ENCODE measurements at places on chromosomes 6 and 20. TPM values are rescaled to one million over a fixed set of nuclear protein-coding genes. Genes with fewer than 3 reads are reported as not detected.

Gene DYNLT2
- total RNA-seq = 2.9 TPM

DNA sequence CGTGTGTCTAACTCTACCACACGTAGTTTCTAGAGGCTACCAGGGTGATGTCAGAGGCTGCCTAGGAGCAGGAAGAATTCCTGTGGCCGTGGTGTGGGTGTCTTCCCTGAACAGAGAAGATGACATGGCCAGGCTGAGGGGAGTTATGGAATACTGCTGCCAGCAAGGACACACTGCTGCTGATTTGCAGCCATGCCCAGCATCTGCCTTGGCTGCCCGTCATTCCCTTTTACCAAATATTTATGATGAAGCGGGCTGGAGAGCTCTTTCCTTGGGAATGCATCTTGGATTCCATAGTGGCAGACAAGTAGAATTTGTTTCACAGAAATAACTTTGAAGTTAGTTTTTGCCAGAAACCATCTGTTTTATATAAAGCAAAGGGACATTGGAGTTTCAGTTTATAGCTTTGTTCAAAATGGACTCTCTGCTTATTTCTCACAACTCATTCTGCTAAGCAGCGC, 80.8 kb upstream of the VSTM2L start:
- no peak for DNase-seq

Gene BTN2A1
- total RNA-seq = 29.7 TPM

Gene EPM2A
- 18.0 TPM for total RNA-seq

DNA sequence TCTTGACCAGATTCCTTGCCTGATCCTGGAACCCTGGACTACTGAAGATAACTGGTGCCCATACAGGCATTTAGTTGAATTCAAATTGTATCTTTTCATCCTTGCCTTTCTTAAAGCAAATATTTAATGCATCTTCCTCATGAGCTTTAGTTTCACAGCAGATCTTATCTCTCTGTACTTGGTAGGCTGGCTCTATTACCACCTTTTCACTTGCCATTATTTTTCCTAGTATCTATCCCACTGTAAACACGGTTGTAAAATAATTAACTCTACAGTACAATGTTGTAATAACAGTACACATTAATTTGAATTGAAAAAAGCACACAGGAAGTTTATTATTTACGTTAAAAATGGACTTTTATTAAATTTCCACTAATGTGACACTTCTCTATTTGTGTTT, 1286.9 kb downstream of the GRIK2 start:
- no peak for DNase-seq

Gene SLC32A1
- not detected for total RNA-seq

Gene CYP24A1
- not detected for total RNA-seq

DNA sequence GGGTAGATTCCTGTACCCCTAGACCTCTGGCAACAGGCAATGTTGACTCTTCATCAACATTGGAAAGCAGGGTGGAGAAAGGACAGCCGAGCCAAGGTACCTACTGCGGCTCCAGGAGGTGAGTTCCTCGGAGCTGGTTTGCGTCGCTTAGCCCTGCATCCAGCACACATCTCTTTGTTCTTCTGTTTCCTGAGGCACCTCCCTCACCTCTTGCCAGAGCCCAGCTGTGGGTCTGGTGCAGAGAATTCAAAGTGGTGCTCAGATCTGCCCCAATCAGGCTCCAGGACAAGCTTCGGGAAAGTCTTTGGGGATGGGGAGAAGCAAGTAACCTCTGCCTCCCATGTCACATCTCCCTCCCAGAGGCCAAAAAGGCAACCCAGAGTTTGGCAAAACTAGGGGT, 2.2 kb downstream of the KCNG1 start:
- no peak for DNase-seq

DNA sequence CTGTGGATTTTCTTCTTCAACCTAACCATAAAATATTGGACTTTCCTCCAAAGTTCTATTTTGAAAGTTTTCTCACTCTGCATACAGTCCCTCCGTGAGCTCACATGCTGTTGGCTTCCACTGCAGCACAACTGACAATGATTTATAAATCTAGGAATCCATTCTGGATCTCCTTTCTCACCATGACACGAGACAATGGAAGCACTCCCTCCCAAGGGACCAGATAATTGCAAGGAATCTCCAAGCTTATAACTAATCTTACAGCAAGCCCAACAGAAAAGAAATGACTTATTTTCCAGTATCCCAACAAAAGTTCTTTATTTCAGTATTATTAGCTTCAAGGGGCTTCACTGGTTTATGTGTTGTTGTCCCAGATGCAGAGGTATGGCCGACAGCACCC, 729.0 kb downstream of the RFPL4B start:
- DNase-seq = no peak

DNA sequence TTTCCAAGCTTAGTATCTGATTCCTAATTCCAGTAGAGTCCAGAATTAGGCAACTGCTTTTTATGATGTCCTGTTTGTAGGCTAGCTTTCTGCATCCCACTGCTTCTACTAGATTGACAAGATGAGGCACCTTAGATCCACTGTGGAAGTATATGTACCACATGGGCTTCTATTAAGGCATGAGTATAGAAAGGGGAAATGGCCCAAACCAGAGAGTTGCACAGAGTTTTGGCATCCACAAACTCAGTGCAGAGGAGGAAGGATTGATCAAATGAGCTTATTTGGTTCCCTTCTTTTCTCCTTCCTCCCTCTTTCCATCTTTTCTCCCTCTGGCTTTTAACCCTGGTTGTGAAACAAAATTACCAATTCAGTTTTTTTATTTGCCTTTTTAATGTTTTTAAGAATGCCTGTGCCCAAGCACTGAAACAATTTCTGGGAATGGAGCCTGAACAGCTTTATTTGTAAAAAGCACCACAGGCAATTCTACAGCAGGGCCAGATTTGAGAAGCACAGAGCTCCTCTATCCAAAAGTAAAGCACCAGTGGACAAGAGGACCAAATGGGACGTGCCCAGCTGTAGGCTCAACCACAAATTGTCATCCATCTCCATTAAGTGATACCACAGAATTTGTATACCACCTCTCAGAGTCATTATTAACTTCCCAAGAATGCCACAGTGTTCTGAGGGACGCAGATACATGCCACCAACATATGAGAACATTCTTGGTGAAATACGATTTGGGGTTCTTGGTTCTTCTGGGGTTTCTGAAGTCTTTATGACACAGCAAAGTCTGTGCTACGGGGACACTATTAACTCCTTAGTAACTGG, 969.1 kb downstream of the KIF16B start:
- no peak for DNase-seq

- DNase-seq = peak; percentile 5
Measured at GRCh38 chr6:143449714-143450452, 612 bp downstream of the ADAT2 start.

GRCh38 chr6:4153514-4153985, 18.2 kb upstream of the ECI2 start:
- DNase-seq = no peak

DNA sequence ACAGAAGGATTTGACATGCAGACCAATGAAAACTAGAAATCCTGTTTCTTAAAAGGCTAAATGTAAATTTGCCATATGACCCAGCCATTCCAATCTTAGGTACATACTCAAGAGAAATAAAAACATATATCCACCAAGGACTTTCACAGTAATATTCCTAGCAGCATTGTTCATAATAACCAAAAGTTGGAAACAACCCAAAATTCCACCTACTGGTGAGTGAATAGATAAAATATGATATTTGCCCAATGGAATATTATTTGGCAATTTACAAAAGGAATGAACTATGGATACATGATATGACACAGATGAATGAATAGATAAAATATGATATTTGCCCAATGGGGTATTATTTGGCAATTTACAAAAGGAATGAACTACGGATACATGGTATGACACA, 22.7 kb downstream of the MTCL3 start:
- no peak for DNase-seq

Gene NFKBIL1
- 8.7 TPM for total RNA-seq

DNA sequence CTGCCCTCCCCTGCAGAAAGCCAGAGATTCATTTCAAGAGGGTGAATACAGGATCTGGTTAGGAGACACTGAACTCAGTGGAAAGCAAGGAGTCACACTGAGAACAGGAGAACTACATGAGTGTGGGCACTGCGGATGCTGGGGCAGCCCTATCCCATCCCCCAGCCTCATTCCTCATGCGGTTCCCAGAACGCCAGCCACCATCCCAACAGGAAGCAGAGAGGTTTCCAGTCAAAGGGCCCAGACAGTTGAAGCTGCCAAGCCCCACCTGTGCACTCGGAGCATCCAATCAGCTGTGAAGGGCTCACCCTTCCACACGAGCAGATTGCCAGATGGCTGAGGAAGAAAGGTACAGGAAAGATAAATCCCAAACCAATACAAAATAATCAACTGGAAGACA, 50.7 kb upstream of the PRND start:
- DNase-seq = no peak

- no peak for DNase-seq
Measured at GRCh38 chr6:1365686-1366085, 23.7 kb upstream of the FOXF2 start.

GRCh38 chr6:140711019-140711613, 1336.7 kb upstream of the CITED2 start:
- DNase-seq = no peak

DNA sequence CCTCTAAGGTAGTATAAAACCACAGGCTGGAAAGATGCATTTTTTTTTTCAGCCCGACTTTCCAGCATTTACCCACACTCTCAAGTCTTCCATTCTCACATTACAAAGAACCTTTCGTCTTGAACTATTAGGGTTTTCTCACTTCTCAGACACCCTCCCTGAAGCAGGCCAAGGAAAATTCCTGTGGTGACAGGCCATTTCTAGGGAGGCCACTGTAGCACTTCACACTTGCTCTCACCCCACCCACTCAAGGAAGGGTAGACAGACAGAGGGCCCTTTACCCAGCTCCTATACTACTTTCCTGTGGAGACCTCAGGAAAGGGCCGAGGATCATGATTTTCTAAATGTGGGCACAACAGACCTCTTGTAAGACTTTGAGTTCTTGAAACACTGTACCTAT, 27.7 kb downstream of the KCNS1 start:
- no peak for DNase-seq

DNA sequence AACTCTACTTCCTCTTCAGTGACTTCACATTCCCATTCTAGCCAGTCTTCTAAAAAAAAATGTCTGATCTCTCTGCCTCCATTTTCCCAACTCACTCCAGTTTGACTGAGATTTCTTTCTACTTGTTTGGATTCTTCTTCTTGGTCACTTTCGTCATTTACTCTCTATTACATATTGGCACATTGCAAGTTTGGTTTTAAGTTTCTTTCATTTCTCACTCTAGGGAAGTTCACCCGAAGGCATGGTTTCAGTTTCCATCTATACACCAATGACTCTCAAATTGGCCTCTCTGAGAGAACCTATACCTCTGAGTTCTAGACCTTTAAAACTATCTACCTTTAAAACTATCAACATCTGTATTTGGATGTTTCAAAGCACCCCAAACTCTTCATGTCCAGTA, 51.3 kb downstream of the CD109 start:
- no peak for DNase-seq

Gene BTNL2
- not detected for total RNA-seq

- no peak for DNase-seq
Measured at GRCh38 chr6:20044883-20045282, 167.4 kb downstream of the MBOAT1 start.

Gene ARFGEF2
- 33.5 TPM for total RNA-seq

DNA sequence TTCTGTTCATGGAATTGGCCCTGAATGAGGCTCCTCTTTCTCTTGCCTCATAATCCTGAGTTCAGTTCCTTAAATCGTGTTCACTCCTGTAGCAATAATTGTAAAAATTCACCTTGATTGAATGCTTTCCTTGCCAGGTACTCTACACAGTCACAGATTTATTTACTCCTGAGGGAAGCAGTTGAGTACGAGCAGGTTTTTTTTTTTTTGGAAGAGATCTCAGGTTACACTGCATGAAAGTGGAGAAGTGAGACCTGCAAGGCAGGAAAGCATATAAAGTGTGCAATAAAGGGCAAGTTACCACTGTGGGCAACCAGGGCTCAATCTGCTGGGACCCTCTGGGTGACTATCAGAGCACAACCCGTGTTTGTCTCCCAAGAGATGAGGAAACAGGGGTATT, 93.0 kb upstream of the DOK5 start:
- DNase-seq = no peak

Gene RHAG
- total RNA-seq = not detected

DNA sequence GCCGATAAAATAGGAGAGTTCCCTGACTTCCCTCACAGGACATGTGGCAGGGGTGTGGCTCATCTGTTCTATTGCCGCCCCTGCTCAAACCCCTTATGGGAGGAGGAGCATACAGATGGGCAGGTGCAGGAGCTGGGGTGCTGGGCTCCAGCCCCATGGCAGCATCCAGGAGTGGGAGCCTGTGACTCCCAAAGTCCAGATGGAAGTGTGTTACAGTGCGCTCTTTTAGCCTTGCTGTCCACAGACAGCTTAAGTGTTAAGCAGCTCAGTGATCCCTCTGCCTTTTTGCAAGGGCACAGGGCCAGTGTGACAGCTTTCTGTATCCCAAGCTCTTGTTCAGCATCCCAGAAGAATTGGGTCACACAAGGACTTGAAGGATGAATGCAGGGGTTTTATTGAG, 212.3 kb upstream of the MYLIP start:
- DNase-seq = no peak

DNA sequence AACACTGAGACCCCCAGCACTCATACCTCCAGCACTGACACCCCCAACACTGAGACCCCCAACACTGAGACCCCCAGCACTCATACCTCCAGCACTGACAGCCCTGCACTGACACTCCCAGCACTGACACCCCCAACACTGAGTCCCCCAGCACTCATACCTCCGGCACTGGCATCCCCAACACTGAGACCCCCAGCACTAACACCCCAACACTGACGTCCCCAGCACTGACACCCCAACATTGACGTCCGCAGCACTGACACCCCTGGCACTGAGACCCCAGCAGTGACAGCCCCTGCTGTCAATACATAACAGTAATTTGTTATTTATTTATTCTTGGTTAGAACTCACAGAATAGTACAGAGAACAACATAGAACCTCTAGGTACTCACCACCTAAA, 58.0 kb downstream of the ERMARD start:
- no peak for DNase-seq

GRCh38 chr20:38423541-38423940, 11.6 kb downstream of the SNHG17 start:
- no peak for DNase-seq

DNA sequence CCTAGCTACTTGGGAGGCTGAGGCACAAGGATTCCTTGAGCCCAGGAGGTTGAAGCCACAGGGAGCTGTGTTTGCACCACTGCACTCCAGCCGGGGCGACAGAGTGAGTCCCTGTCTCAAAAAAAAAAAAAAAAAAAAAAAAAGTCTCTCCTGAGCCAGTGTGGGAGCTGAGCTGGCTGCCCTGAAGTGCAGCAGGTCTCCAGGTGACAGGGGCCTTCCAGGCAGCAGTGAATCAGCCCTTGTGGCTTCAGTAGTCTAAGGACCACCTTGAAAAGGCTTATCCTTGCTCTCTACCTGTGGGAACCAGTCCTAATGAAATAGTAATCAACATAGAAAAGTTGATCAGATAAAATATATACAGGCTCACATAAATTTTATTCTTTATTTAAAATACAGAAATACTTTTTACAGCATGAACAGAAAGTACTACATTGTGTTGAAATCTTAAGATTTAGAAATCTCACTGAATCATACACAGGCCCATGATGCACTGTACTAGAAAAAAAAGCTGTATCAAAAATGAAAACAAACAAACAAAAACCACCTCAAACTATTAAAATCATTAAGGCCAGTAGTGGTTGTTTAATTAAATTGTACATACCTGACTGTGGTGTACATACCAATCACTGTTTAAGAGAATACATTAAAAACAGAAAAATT, 128.9 kb downstream of the SCML4 start:
- no peak for DNase-seq

GRCh38 chr6:137058037-137058436, 13.3 kb upstream of the IL20RA start:
- no peak for DNase-seq

Gene GPX5
- not detected for total RNA-seq

GRCh38 chr6:163415620-163416556, 1.4 kb downstream of the QKI start:
- DNase-seq = peak; percentile 38
